ENCODE measurements at places on chromosomes 5 and 9. TPM values are rescaled to one million over a fixed set of nuclear protein-coding genes. Genes with fewer than 3 reads are reported as not detected.

Gene SNCAIP
- 0.12 TPM for total RNA-seq

Gene ADAMTS13
- total RNA-seq = 0.40 TPM

Gene MLANA
- total RNA-seq = not detected

Gene AHRR
- 3.7 TPM for total RNA-seq

Gene NXNL2
- not detected for total RNA-seq

GRCh38 chr9:123049589-123050222 lies 16.2 kb downstream of the GPR21 start:
- no peak for DNase-seq

- no peak for DNase-seq
Measured at GRCh38 chr9:119483153-119483552, 113.9 kb upstream of the BRINP1 start.

- no peak for DNase-seq
Measured at GRCh38 chr9:125440411-125440810, 178.8 kb downstream of the GAPVD1 start.

DNA sequence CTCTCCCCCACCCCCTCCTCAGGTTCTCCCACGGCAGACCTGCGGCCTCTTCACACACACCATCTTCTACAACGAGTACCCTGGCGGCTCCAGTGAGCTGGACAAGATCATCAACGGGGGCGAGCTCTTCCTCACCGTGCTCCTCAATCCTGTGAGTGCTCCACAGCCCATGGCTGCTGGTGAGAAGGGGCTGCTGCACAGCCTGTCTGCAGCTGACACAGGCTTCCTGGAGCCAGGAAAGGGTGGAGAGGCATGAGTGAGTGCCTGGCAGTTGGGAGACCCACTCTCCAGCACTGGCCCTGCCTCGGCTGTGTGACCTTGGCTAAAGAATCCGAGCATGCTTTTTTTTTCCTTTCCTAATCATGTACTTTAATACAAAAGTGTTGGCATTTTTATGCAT lies 31.3 kb downstream of the NDST1 start:
- DNase-seq = no peak

DNA sequence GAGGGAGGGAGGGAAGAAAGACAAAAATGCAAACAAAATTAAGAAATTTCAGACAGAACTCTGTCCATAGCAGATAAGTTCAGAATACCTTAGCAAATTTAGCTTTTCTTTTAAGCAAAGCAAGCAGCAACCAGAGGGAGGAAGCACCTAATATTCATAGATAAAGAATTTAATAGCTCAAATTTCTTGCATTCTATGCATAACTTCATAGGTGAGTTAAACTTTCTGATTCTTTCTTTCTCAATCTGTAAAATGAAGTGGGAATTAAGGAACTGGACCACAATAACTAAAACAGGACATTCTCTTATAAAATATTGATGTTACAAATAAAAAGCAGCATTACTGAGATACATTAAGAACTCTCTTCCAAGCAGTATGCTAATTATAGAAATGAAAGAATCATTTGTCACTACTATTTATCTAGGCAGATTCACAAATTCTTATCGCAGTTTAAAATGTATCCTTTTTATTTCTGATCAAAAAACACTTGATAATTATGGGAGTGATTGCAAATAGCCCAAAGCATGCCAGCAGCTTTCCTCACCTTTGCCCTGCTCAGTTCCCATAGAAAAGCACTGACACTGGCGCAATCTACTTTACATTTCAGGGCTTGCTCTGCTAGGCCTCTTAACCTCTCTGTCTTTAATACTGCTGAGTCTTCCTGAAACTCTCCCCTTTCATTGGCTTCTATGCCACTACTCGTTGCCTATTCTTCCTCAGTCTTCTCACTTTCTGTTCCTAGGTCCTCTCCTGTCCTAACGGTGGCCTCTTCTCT lies 341.8 kb downstream of the PIK3R1 start:
- DNase-seq = no peak

- DNase-seq = no peak
Measured at GRCh38 chr9:4196886-4197285, 103.0 kb downstream of the GLIS3 start.

DNA sequence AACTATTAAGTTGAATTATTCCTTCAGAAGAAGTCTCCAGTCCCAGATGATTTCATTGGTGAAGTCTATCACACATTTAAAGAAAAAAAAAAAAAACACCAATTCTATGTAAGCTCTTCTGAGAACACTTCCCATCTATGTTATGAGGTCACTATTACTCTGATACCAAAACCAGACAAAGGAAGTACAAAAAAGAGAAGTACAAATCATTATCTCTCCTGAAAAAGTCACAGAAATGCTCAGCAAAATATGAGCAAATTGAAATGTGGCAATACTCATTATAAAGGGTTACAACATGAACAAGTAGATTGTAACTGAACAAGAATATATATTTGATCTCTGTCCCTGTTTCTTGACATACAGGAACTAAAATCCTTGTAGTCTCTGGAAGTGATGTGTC lies 280.4 kb downstream of the TLE1 start:
- DNase-seq = no peak

DNA sequence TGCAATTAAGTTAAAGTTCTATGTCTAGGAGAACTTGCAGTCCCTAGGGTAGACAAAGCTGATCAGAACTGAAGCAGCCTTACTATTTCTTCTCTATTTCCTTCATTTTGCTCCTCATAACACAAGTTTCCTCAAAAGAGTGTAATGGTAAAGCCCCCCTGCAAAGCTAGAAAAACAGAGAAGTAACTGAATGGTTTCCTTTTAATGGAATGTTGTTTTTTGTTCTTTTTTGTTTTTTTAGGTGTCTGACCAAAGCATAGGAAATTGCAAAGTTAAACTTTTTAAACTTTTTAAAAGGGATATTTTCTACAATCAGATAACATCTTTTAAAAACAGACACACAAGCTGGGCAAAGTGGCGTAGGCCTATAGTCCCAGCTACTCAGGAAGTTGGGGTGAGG lies 145.7 kb downstream of the TLE1 start:
- DNase-seq = no peak

DNA sequence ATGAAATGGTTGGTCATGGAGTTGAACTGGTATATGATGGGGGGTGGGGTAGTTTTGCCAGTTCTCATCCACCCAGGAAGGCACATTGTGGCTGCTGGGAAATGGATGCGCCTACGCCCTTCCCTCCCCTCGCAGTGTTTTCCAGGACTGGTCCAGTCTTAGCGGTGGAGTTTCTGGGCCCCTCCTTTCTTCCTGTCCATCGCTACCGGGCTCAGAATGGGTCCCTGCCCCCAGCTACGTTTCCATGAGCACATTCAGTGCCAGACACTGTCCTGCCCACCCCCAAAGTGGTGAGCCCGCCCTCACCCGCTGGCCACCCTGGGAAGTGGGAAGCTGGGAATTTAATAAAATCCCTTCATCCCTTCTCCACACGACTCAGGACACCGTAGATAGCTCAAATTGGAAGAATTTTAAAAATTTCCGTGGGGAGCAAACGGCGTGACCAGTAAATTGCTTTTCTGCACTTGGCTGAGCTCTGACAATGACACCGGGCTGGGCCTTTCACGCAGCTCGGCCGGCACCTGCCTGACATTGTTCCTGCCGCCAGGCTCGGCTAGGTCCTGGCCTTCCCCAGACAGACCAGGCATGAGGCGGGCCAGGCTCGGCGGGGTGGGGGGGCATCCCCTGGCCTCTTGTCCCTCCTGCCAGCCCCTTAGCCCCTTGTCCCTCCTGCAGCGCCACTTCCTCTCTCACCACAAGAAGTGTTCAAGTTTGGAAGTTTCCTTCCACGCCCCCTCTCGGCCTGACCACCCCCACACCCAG lies 3.6 kb downstream of the FGF18 start:
- DNase-seq = no peak

DNA sequence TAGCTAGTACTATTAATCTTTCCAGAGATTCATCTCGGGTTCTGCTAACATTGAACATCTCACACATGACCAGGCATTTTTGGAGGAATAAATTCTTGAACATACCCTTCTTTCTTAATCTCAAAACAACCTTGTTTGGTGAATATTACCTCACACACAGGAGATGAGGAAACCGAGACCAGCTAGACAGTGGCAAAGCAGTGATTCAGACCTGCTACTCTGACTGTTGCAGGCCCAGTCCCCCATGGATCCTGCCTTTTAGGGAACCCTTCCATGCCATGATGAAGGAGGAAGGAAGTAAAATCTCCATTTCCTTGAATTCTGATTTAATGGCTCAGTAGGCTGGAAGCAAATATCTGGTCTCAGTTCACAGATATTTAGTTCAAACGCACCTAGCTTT lies 2.6 kb downstream of the PCSK5 start:
- DNase-seq = no peak

- no peak for DNase-seq
Measured at GRCh38 chr5:16480821-16481538, 15.4 kb upstream of the ZNF622 start.

DNA sequence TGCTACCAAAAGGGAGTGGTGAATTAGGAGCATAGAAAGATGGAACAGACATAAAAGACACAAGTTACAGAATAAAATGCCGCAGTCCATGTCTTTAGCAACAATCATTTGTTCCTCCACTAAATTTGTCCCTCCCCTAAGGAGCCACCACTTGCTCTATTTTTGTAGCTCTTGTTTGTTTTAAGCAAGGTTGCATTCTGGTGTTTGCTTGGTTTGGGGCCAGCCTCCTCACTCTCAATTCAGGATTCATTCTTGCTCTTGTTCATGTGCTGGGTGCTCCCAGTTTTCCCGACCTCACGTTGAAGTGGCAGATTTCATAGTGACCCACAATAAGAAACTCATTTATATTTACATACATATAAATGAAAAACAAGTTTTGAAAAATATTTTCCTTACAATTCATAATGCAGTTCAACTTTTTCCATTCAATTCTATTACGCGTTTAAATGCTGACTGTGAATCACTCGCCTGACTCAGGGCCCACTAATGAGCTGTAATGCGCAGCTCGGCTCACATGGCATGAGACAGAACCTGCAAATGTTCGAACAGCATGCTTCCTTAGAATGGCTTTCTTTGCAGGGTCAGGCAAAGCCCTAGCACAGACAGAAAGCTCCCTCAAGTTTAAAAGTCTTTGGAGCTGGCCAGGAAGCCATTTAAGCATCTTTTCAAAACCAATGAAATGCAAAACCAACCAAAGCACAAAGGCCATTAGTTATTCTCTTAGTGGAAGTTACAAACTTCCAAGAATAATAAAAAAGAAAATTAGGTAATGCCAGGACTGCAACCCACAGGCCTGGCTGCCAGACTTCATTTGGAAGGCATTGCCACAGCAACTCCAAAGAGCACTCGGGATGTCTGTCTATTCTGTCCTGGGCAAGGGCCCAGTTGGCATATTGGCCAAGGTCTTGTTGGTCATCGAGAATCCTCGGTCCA lies 41.7 kb downstream of the RETREG1 start:
- peak; percentile 26 for DNase-seq

- DNase-seq = no peak
Measured at GRCh38 chr9:133181561-133181960, 17.8 kb upstream of the GBGT1 start.

DNA sequence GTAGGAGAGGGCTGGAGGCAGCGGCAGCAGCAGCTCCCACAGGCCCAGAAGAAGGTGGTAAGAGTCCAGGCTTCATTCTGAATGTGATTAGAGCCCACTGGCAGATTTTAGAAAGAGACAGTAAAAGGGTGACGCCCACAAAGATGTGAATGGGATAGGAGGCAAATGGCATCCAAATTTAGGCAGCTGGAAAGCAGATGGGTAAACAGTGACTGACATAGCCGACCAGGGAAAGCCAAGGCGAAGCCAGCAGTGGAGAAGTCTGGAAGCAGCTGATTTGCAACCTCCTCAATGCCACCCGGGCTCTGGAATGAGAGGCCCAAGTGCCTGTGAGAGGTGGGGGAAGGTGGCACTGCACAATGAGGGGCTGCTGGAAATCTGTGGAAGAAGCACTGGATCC lies 103.3 kb downstream of the C5orf15 start:
- DNase-seq = no peak

- DNase-seq = no peak
Measured at GRCh38 chr9:77587851-77588250, 60.3 kb downstream of the GNA14 start.

DNA sequence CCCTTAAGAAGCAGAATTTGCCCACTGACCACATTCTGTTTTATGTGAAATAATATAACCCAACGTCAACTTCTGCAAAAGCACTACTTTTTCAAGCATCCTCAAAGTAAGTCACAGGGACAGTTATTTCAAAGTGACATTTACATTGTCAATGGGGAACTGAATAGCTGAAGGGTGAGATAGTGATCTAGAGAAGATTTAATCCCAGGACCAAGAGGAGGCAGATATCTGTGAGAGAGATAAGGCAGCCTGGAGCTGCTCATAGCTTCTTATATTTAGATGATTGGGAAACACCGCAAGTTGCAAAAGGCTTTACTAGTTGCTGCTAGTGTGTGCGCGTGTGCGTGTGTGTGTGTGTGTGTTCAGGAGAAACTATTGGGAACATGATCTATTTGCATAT lies 210.4 kb upstream of the RFX3 start:
- no peak for DNase-seq

DNA sequence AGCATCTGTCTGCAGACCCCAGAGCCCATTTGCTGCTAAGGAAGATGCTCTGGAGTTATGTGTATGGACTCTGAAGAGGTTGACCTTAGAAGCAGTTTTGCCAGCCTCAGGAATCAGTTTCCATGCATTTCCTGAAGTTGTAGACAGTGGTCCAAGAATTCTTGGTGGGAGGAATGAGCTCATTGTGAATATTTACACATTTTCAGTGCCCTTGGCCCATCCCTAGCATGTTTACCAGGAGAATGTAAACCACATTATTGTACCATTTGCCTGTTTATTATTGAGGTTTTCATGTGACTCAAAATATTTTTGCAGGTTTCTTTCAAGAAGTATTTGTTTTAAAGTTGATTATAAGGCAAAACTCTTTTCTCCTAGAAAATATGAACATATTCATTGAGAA lies 93.8 kb downstream of the NXNL2 start:
- no peak for DNase-seq

DNA sequence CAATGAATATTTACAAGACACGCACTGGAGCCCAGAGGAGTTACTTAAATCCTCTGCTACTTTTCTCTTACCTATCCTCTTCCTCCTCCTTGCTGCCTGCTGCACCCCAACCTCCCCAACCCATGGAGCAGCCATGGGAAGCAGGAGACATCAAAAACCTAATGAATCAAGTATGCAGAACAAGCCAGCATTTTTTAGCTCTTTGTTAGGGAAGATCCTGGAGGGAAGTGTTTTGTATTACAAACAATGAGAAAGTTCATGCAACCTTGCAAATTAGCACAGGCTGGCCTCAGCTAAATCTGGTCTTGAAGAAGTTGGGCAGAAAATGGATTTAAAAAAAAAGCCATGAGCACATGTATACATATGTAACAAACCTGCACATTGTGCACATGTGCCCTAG lies 498.8 kb downstream of the KIF4B start:
- no peak for DNase-seq
